ENCODE measurements at places on chromosomes 1 and 21. TPM values are rescaled to one million over a fixed set of nuclear protein-coding genes. Genes with fewer than 3 reads are reported as not detected.

The KCNJ9 gene
- polyA plus RNA-seq: not detected

The KIF17 gene
- polyA plus RNA-seq: 0.44 TPM

- no peaks in the 10 kb centered on the region for H3K4me1 ChIP-seq
- no peak overlapping the region for H3K27ac ChIP-seq
- H3K36me3 ChIP-seq: no peaks in the 10 kb centered on the region
- H3K4me3 ChIP-seq: no peak overlapping the region
- H3K27me3 ChIP-seq: no peaks in the 10 kb centered on the region
- DNase-seq: peak; percentile 13
Measured at GRCh38 chr1:220544901-220545303, 17.0 kb downstream of the MARK1 start.

The MTR gene
- 14.4 TPM for polyA plus RNA-seq

DNA sequence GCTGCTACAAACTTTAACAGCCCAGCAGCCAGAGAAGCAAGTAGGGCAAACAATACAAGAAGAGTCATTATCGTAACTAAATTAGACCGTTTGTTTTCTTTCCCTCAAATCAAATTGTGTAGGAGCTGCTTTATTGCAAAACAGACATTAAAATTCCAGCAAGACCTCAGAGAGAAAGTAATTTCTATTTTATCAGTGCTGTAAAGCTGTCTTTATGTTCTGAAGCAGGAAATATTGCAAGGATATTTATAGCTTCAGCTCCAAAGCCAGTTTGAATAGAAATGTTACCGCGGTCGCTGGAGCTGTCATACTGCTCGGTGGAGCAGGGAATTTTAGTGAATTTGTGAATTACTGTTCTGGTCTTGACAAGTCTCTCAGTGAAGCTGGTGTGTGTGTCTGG lies 503.8 kb upstream of the PLXNA2 start:
- H3K27ac ChIP-seq: no peak overlapping the region
- H3K4me1 ChIP-seq: no peaks in the 10 kb centered on the region
- no peaks in the 10 kb centered on the region for H3K27me3 ChIP-seq

DNA sequence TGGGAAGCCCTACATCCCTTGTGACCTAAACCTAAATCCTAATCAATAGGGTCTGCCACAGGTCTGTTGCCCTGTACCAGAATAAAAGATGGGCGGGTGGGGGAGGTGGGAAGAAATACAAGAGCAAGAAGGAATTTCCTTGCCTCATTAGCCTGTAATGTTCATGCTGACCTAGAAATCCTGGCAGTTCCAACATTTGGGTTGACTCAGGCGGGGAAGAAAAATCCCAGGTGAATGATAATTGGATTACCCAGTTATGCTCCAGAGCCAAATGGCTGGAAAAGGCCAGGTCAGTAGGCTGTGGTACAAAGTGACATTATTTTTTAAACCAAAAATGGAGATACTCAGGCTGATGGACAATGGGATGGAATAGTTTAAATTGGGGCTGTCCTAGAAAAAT lies 27.3 kb upstream of the A3GALT2 start:
- peak overlapping the region; percentile 92 for H3K27ac ChIP-seq
- H3K4me1 ChIP-seq: peaks cover 82% of the 10 kb centered on the region
- no peaks in the 10 kb centered on the region for H3K27me3 ChIP-seq

- DNase-seq: no peak
- H3K4me1 ChIP-seq: no peaks in the 10 kb centered on the region
- no peak overlapping the region for H3K27ac ChIP-seq
- no peak overlapping the region for H3K4me3 ChIP-seq
Measured at GRCh38 chr1:241775021-241775420, 73.0 kb upstream of the EXO1 start.

GRCh38 chr21:37088186-37088735 lies 15.2 kb downstream of the TTC3 start:
- H3K27me3 ChIP-seq: no peaks in the 10 kb centered on the region
- no peak for DNase-seq
- H3K4me1 ChIP-seq: peaks cover 23% of the 10 kb centered on the region
- no peak overlapping the region for H3K4me3 ChIP-seq

DNA sequence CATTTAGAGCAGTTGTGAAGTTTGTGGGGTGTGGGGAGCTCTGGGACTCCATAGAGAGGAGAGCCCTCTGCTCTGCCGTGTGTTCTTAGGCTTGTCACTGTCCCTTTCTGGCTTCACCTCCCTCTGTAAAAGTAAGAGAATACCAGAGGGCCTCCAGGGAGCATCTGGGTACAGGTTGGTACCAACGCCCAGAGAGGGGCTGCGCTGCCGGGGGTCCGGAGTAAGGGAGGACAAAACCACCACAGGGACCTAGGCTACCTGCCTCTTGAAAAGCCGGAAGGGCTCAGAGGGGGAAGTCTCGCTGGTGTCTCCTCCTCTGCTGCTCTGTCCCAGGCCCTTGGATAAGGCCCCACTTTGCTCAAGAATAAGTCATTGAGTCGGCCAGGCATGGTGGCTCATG lies 3.1 kb upstream of the TINAGL1 start:
- no peaks in the 10 kb centered on the region for H3K36me3 ChIP-seq
- no peaks in the 10 kb centered on the region for H3K27me3 ChIP-seq
- H3K27ac ChIP-seq: peak overlapping the region; percentile 31
- peaks cover 78% of the 10 kb centered on the region for H3K4me1 ChIP-seq
- H3K4me3 ChIP-seq: no peak overlapping the region
- DNase-seq: no peak

DNA sequence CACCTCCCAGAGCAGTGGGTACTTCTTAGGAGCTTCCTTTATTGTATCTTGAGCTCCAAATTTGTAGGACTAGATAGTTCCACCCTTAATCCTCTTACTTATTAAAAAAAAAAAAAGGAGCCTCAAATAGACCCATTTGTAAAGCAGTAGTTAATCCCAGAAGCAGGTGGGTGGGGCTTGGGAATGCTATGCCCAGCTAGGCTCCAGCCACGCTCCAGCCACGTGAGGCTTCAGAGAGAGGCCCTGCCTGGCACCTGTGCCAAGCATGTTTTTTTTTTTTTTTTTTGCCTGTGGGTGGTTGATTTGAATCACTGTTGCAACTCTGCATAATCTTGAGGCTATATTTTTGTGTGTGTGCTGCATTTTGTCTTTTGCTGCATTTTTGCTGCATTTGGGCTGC lies 7.0 kb downstream of the CACNA1E start:
- H3K27ac ChIP-seq: no peak overlapping the region
- no peaks in the 10 kb centered on the region for H3K4me1 ChIP-seq
- no peaks in the 10 kb centered on the region for H3K27me3 ChIP-seq
- DNase-seq: no peak
- H3K4me3 ChIP-seq: no peak overlapping the region
- no peaks in the 10 kb centered on the region for H3K36me3 ChIP-seq

DNA sequence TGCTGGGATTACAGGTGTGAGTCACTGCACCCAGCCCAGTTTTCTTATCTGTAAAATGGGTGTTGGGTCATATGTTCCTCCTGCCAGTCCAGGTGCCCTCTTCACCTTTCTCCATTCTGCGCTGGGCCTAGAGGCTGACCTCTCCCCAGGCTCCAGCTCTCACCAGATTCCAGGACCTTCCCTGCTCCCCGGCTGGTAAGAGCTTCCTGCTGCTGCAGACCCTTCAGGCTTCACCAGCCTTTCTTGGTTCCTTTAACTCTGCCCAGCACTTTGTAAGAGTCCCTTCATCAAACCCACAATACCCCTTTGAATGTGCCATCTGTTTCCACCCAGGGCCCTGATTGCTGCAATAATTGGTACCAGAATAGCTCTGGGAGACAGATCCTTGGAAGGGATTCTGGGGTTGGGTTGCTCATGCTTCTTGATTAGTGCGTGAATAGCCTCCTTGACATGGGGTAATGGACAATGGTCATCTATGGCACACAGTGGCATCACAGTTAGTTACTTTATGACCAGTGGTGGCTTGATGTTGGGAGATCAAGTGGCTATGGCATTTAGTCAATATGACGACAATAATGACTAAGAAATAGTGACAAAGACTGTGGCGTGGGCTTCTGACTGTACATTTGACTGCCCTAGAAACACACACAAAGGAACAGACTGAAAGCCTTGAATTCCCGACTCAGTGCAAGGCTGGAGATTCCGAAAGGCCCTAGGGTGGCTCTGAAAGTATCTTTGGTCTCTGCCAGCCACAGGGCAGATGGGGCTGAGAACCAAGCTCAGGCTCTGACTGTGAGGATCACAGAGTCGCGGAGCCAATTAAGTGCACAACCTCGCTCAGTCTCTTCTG lies 67.3 kb downstream of the SLC9A1 start:
- H3K4me3 ChIP-seq: no peak overlapping the region
- no peaks in the 10 kb centered on the region for H3K36me3 ChIP-seq
- no peaks in the 10 kb centered on the region for H3K4me1 ChIP-seq

DNA sequence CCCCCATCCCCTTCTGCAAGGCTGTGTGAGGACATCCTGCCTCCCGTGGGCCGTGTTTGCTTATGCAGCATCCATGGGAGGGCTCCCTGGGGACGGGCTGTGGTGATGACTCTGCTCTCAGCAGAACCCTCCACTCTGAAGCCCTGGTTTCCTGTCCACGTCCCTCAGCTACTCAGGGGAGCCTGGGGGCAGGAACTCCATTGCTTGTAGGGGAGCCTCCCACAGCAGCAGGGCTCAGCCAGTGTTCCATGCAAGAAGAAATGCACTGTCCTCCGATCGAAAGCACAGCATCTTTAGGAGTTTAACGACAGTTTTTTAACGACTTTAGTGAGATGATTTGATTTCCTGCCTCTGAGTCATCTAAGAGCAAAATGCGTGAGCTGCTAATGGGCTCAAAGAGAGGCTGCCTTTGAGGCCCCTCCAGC lies 8.3 kb upstream of the KCNAB2 start:
- peaks cover 16% of the 10 kb centered on the region for H3K4me1 ChIP-seq
- H3K27me3 ChIP-seq: no peaks in the 10 kb centered on the region
- no peak overlapping the region for H3K27ac ChIP-seq
- H3K36me3 ChIP-seq: no peaks in the 10 kb centered on the region
- no peak overlapping the region for H3K4me3 ChIP-seq

DNA sequence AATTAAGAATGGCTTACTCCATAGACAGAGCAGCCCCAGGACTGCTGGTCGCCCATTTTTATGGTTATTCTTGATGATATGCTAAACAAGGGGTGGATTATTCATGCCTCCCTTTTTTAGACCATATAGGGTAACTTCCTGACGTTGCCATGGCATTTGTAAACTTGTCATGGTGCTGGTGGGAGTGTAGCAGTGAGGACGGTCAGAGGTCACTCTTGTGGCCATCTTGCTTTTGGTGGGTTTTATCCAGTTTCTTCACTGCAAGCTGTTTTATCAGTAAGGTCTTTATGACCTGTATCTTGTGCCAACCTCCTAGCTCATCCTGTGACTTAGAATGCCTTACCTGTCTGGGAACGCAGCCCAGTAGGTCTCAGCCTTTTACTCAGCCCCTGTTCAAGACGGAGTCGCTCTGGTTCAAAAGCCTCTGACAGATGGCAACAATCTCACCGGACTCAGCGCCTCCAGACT lies 5.2 kb upstream of the AGPAT3 start:
- no peaks in the 10 kb centered on the region for H3K36me3 ChIP-seq
- H3K4me1 ChIP-seq: peaks cover 71% of the 10 kb centered on the region
- H3K27ac ChIP-seq: no peak overlapping the region
- no peak for DNase-seq
- peak overlapping the region; percentile 33 for H3K4me3 ChIP-seq

DNA sequence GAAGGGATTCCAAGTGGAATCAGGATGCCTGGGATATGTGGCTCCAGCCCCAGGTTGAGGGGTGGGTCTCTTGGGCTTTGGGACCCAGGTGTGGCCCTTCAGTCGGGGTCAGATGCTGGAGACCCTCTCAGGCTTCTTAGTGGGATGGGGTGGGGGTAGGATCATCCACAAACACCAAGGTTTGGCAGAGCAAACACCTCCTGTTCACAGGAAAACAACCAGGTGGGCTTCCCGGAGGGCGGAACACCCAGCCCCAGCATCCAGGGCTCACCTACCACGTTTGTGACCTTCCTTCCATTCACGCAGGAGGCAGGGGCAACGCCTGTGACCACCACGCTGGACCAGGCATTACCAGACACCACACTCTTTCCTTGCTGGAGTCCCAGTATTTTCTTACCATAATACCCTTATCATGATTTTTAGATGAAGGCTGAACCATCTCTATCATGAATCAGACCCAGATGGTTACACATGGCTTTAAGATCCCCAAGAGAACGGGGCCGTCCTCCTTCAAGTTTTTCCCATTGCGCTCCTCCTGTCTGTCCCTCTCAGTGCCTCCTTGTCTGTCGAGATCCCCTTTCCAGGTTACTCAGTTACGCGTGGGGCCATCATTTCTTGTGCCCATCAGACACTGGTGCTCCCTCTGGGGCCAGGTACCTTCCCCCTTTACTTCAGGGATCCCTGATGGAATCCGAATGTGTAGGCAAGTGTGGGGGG lies 428.2 kb downstream of the NPHP4 start:
- no peaks in the 10 kb centered on the region for H3K27me3 ChIP-seq
- no peak for DNase-seq
- H3K27ac ChIP-seq: no peak overlapping the region
- H3K4me1 ChIP-seq: no peaks in the 10 kb centered on the region
- H3K36me3 ChIP-seq: no peaks in the 10 kb centered on the region
- no peak overlapping the region for H3K4me3 ChIP-seq

GRCh38 chr1:109630081-109630897 lies 10.7 kb downstream of the AMPD2 start:
- peaks cover 8% of the 10 kb centered on the region for H3K4me1 ChIP-seq
- no peaks in the 10 kb centered on the region for H3K27me3 ChIP-seq
- DNase-seq: no peak
- no peak overlapping the region for H3K4me3 ChIP-seq

- H3K36me3 ChIP-seq: peaks cover 1% of the 10 kb centered on the region
- no peaks in the 10 kb centered on the region for H3K27me3 ChIP-seq
- no peak overlapping the region for H3K4me3 ChIP-seq
- DNase-seq: no peak
Measured at GRCh38 chr1:51420867-51421627, 90.7 kb upstream of the TTC39A start.

The ABL2 gene
- polyA plus RNA-seq: 5.8 TPM

DNA sequence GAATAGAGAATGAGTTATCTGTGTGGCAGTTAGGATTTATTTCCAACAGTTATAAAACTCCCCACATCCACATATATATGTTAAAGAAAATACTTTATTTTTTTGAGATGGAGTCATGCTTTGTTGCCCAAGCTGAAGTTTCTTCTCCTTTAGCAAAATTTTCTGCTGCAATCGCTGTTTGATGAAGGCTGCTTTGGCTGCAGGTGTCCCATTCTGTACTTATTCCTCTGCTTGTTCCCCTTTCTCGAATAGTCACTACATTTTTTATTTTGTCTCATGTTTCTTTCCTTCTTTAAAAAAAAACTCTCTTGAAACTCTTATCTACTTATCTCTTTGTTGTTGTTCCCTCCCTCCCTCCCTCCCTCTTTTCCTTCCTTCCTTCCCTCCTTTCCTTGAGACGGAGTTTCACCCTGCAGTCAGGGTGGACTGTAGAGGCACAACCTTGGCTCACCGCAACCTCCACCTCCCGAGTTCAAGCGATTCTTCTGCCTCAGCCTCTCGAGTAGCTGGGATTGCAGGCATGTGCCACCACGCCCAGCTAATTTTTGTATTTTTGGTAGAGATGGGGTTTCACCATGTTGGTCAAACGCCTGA lies 10.6 kb downstream of the OR2W3 start:
- no peaks in the 10 kb centered on the region for H3K4me1 ChIP-seq
- no peaks in the 10 kb centered on the region for H3K27me3 ChIP-seq
- no peaks in the 10 kb centered on the region for H3K36me3 ChIP-seq
- H3K4me3 ChIP-seq: no peak overlapping the region
- H3K27ac ChIP-seq: no peak overlapping the region

The FAM131C gene
- polyA plus RNA-seq: 0.10 TPM

- H3K27ac ChIP-seq: no peak overlapping the region
- H3K4me3 ChIP-seq: no peak overlapping the region
- no peak for DNase-seq
- no peaks in the 10 kb centered on the region for H3K27me3 ChIP-seq
- H3K4me1 ChIP-seq: no peaks in the 10 kb centered on the region
Measured at GRCh38 chr1:2179283-2180013, 15.1 kb downstream of the FAAP20 start.

Data from HepG2 (cell line).